ENCODE measurements at places on chromosomes 5 and 9. TPM values are rescaled to one million over a fixed set of nuclear protein-coding genes. Genes with fewer than 3 reads are reported as not detected.

The SLC34A3 gene
- total RNA-seq = not detected

The LSM11 gene
- 10.0 TPM for total RNA-seq

The BAAT gene
- not detected for total RNA-seq

GRCh38 chr5:178588769-178589168 lies 1.4 kb downstream of the COL23A1 start:
- H3K27ac ChIP-seq = no peak overlapping the region
- no peak overlapping the region for H3K4me3 ChIP-seq
- H3K27me3 ChIP-seq = peaks cover 52% of the 10 kb centered on the region

DNA sequence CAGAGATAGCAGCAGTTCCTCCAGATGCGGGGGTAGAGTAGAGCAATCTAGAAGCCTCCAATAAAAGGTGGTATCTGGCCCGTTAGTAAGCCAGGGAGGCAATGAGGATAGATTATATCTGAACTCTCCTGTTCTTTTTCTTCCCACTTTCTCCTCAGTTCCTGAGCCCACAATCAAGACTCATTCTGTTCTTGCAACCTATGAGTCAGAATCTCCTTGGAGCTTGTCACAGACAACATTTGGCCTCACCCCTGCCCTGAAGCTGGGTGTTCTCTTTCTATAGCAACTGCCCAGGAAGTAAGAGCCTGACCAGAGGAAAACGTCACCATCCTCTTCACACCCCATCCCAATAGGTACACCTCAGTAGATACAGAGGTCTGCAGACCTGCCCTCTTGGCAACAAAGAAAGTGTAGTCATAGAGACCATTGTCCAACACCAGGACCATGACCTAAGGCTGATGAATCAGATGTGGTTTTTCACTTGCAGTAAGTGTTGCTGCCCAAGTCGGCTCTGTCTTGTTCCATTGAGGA lies 76.3 kb upstream of the PCA3 start:
- DNase-seq = no peak
- H3K4me3 ChIP-seq = no peak overlapping the region
- peaks cover 8% of the 10 kb centered on the region for H3K4me1 ChIP-seq

GRCh38 chr9:108180541-108180940 lies 675.2 kb downstream of the ACTL7B start:
- H3K36me3 ChIP-seq = no peaks in the 10 kb centered on the region
- H3K27ac ChIP-seq = no peak overlapping the region

DNA sequence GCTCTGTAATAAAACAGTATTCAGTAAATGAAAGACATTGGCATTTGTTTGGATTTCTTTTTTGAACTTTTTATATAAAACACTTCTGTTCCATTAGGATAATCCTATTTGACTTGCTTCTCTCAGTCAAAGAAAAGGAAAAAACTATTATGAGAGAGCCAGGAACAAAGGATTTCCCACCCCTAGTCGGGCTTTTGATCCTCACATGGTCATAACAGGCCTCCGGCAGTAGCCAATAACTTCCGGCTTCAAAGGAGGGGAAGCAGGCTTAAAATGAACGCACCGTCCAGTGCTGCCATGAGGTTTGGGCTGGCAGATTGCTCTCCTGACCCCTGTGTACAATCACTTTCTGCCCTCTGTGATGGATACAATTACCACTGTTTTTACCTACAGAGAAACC lies 209.3 kb downstream of the ZNF608 start:
- no peaks in the 10 kb centered on the region for H3K4me1 ChIP-seq
- no peak overlapping the region for H3K4me3 ChIP-seq
- DNase-seq = no peak
- H3K27ac ChIP-seq = no peak overlapping the region
- no peaks in the 10 kb centered on the region for H3K27me3 ChIP-seq

DNA sequence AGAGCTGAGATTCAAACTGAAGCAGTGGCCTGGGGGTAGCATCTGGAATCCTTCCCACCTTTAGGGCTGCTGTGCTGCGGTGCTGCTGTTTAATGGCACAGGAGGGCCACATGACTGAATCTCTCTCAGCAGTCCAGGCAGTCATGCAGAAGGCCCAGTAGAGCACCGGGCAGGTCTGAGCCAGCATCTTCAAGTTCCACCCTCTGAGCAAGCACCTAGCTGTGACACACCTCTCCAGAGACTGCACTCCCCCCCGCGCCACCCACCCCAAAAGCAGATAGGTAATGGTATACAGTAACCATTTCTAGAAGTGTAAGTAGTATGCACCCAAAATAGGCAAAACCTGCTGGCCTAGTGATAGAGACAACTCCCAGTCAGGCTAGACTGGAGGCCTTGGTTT lies 8.2 kb downstream of the IL4 start:
- no peak for DNase-seq
- H3K27ac ChIP-seq = no peak overlapping the region
- no peaks in the 10 kb centered on the region for H3K36me3 ChIP-seq
- no peaks in the 10 kb centered on the region for H3K4me1 ChIP-seq
- H3K4me3 ChIP-seq = no peak overlapping the region
- no peaks in the 10 kb centered on the region for H3K27me3 ChIP-seq

DNA sequence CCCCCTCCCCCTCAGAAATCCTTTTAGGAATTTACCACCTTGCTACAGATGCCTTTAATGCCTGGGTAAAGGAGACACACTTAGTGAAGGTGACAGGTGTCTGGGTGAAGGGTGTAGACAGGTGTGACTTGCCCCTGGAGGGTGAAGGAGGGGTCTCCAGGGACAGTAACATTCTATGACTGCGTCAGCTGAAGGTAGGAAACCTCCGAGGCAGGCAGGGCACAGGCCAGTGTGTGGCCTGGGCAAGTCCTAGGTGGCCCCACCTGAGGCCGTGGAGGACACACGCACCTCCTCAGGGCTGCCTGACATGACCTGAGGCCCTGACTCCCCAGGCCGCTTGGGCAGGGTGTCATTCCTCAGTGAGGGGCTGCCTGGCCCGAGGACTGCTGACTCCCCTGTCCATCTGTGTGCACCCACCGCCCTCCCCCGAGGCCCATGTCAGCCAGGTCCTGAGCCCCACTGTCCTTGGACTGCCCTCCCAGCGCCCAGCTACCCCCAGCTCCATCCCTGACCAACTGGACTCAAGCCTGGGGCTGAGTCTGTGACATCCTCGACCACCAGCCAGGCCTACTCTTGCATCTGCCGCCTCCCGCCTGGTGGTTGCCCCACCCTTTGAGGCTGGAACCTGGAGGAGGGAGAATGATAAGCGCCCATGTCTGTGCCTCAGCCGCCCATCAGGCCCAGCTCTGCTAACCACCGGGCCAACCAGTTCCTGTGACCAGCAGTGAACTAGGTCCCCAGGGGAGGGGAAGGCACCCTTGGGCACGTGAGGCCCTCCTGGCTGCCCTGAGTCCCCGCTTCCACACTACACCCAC lies 18.4 kb downstream of the CARD19 start:
- DNase-seq = no peak
- H3K27me3 ChIP-seq = no peaks in the 10 kb centered on the region
- H3K4me1 ChIP-seq = peaks cover 3% of the 10 kb centered on the region
- peaks cover 15% of the 10 kb centered on the region for H3K36me3 ChIP-seq
- no peak overlapping the region for H3K27ac ChIP-seq

GRCh38 chr9:35340046-35340445 lies 149.9 kb upstream of the RUSC2 start:
- H3K36me3 ChIP-seq = no peaks in the 10 kb centered on the region
- no peaks in the 10 kb centered on the region for H3K27me3 ChIP-seq
- H3K4me3 ChIP-seq = no peak overlapping the region
- H3K27ac ChIP-seq = no peak overlapping the region
- peaks cover 12% of the 10 kb centered on the region for H3K4me1 ChIP-seq

DNA sequence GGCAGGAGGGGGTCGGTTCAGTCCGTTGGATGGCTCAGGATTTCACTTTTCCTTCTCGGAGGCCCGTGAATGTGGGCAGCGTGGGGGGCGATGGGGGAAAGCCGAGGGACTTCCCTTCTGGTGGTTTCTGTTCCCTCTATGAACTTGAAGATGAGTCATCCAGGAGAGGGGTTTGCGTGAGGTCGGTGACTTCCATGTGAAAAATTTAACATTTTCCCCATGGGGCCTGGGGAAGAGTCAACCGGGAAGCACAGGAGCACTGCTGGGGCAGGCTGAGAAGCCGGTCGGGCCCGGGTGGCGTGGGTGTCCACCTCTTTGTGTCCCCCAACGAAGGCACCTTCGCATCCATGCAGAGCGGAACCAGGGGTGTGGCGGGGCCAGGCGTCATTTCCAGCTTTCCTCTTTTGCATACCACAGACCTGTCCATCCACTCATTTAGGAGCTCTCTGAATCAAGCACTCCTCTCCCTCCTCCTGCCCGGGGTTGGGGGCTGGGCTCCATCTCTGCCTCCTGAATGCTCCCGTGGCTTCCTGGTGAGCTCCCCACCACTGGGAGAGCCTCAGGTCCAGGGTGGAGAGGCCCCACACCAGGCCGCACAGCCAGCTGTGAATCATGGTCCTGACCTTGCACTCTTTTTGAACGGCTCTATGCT lies 68.4 kb downstream of the ANKRD33B start:
- H3K27ac ChIP-seq = no peak overlapping the region
- H3K4me1 ChIP-seq = peaks cover 28% of the 10 kb centered on the region
- H3K27me3 ChIP-seq = no peaks in the 10 kb centered on the region
- peak overlapping the region; percentile 9 for H3K4me3 ChIP-seq
- no peaks in the 10 kb centered on the region for H3K36me3 ChIP-seq

DNA sequence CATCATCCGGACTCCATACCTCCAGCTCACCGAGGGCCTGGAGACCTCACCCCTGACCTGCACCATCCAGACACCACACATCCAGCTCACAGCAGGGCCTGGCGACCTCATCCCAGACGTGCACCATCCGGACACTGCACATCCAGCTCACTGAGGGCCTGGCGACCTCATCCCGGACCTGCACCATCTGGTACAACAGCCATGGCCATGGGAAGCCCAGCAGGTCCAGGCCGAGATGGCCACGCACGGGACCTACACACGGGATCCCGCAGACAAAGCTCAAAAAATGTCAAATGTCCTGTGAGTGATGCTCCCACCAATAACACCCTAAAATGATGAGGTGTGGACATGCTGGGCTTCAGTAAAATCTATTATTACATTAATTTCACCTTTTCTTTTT lies 9.7 kb downstream of the TERT start:
- DNase-seq = no peak
- H3K27ac ChIP-seq = no peak overlapping the region
- no peaks in the 10 kb centered on the region for H3K4me1 ChIP-seq
- no peak overlapping the region for H3K4me3 ChIP-seq

DNA sequence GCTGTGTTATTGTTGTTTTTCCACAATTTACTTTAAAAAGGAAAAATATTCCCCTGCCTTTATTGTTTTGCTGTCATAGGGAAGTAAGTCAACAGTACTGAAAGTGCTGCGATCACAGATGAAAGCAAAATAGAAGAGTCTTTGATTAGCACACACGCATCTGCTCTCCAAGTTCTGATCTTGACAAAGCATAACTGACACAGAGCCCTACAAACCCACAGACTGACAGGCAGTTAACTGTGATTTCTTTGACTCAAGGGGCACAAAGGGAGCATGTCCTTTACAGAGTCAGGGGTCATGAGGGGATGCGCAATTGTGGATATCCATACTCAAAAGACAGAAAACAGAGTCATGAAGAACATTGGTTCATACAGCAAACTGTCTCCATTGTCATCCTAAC lies 123.7 kb downstream of the SNCAIP start:
- no peaks in the 10 kb centered on the region for H3K27me3 ChIP-seq
- no peaks in the 10 kb centered on the region for H3K4me1 ChIP-seq

DNA sequence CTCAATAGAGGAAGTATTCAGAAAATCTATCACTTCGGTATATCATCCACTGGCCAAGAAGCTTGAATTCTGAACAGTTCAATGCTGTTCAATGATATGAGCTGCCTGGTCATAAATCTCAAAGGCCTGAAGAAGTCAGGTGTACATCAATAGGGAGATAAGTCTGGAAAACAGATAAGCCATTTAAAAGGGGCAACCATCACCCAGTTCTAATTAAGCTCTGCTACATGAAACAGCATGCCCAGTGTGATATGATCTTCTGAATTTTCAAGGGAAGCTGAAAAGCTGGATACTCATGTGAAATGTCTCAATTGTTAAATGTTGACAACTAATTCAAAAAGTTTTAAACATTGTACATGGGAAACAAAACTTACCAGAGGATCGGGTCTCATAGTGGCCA lies 2020.7 kb upstream of the WWC1 start:
- H3K36me3 ChIP-seq = no peaks in the 10 kb centered on the region
- no peaks in the 10 kb centered on the region for H3K27me3 ChIP-seq
- no peaks in the 10 kb centered on the region for H3K4me1 ChIP-seq
- H3K4me3 ChIP-seq = no peak overlapping the region

- no peak overlapping the region for H3K27ac ChIP-seq
- no peaks in the 10 kb centered on the region for H3K27me3 ChIP-seq
- H3K4me1 ChIP-seq = peaks cover 22% of the 10 kb centered on the region
- DNase-seq = no peak
- no peaks in the 10 kb centered on the region for H3K36me3 ChIP-seq
These were observed 153.3 kb downstream of the EFNA5 start for GRCh38 chr5:107517185-107518033.

GRCh38 chr5:73387601-73388305 lies 60.8 kb downstream of the FOXD1 start:
- no peaks in the 10 kb centered on the region for H3K36me3 ChIP-seq
- no peak overlapping the region for H3K4me3 ChIP-seq
- no peak overlapping the region for H3K27ac ChIP-seq
- H3K4me1 ChIP-seq = no peaks in the 10 kb centered on the region
- DNase-seq = peak; percentile 49

DNA sequence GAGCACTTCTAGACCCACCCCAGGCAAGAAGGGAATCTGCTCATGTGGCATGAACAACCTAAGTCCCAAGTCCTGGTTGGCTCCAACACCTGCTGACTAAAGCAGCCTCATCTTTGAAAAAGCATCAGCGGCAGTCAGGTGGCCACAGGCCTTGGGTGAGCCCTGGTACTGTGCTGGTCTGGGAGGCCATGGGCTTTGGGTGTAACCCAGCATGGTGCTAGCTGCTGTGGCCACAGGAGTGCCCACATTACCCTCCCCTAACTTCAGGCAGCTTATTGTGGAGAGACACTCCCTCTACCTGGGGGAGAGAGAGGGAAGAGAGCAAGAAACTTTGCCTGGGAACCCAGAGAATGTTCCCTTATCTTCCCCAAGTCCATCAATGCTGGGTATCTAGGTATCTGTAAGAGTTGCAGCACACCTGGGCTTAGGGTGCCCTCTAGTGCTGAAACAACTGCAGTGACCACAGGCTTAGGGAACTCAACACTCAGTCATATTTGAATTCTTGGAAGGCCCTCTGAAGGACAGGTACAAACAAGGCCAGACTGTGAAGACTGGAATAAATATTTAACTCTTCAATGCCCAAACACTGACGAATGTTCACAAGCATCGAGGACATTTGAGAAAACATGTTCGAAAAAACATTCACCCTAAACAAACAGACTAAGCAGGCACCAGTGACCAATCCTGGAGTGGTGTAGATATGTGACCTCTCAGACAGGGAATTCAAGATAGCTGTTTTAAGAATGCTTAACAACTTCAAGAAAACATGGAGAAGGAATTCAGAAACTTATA lies 69.9 kb upstream of the OR2K2 start:
- H3K27ac ChIP-seq = no peak overlapping the region
- peak; percentile 22 for DNase-seq
- no peaks in the 10 kb centered on the region for H3K36me3 ChIP-seq
- no peaks in the 10 kb centered on the region for H3K4me1 ChIP-seq
